ENCODE measurements at places on chromosomes 13 and 19. TPM values are rescaled to one million over a fixed set of nuclear protein-coding genes. Genes with fewer than 3 reads are reported as not detected.

DNA sequence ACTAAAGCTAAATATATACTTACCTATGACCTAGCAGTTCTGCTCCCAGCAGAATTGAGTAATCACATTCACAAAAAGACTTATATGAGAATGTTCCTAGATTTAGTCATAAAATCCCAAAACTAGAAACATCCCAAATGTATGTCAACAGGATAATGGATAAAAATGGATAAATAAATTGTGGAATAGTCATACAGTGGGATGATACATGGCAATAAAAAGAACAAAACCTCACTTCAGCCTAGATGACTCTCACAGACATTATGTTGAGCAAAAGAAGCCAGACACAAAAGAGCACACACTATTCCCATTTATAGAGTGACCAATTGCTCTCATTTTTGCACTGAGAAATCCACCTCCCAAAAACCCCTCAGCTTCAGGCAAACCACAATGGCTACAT, 352.4 kb upstream of the HTR2A start:
- no peak for DNase-seq

- no peak for DNase-seq
Observed at GRCh38 chr19:12353375-12353774, 12.1 kb downstream of the ZNF442 start.

DNA sequence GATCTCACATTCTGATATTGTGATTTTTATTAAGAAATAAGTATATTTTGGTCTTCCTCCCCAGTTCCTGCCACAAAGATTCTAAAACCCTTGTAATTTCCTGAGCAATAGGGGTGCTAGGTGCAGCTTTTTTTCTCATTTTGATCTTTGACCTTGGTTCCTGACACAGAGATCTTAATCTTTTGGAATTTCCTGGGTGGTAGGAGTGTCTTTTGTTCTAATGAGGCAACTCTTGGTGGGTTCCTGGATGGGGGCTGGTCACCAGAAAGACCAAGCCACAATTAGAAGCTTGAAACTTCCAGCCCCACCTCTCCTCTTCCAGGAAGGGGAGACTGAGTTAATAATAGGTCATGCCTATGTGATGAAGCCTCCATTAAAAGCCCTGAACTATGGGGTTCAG, 334.6 kb downstream of the FOXO1 start:
- DNase-seq = no peak

- no peak for DNase-seq
Observed at GRCh38 chr19:18430417-18431144, 7.4 kb downstream of the ISYNA1 start.

DNA sequence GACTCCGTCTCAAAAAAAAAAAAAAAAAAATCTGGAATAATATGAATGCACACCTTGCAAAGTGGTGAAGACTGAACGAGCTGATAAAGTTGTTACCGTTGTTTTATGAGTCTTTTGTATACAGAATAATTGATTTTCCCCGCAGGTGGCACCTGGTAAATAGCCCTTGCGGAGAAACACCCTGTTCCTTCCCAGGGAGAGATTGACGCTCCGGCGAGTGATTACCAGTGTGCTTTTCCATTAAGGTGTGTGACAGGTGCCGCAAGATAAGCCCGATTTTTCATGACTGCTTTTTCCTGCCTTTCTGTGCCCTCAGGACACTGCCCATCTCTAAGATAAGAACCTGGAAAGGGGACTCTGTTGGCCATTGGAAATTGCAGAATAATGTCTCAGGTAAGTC, 943 bp downstream of the ZNF302 start:
- no peak for DNase-seq

- DNase-seq = no peak
Observed at GRCh38 chr13:95874286-95874685, 178.9 kb downstream of the UGGT2 start.

DNA sequence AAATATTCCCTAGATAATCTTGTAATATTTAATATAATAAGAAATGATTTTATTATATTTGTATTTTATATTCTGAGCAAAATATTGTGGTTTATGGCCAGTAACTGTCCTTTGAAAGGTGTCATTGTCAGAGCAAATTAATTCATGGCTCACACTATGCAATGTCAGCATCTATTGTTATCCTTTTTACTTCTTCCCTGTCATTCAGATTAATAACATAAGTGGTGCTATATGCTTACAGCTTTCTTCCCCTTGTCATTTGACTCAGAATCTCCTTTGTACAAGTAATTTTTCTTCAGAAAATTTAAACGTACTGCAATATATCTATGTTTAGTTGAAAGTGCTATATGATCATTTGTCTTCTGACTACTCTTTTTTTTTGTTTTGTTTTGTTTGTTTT, 1738.2 kb upstream of the MIR17HG start:
- no peak for DNase-seq

- peak; percentile 72 for DNase-seq
Observed at GRCh38 chr19:51687791-51688670, 5.1 kb upstream of the SPACA6 start.

DNA sequence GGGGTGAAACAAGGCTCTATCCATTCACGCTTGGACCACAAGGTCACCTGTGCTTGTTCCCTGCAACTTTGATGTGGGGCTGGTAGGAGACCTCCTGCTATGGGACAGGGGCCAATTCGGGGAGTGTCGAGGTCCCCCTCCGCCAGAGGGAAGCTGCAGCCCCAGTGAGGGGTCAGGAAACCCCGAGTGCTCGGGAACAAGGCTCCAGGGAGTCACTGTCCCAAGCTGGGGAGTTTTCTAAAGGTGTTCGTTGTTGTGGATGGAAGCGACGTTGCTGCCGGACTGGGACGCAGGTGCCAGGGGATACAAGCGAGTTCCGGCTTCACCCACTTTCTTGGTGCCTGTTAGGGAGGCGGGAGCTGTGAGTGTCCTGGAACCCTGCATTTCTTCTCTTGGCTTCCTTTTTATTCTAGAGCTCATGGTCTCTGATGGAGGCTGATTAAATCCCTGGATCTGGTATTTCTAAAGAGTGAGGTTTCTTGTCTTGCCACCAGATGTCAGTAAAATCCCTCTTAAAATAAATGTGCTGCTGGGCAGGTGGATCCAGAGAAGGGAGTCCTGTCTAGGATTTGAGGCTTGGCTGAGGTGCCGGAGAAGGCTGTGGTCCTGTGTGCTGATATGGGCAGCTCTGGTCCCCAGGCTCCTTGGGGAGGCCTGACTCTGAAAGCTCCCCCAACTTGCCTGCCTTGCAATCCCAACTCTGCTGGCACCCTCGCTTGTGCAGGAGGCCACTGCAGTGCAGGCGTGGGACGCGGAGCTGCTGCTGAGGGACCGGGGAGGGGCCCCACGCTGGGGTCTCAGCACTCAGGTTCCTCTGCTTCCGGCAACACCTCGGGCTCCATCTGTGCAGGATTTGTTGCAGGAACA, 153.9 kb downstream of the TEX29 start:
- peak; percentile 43 for DNase-seq

DNA sequence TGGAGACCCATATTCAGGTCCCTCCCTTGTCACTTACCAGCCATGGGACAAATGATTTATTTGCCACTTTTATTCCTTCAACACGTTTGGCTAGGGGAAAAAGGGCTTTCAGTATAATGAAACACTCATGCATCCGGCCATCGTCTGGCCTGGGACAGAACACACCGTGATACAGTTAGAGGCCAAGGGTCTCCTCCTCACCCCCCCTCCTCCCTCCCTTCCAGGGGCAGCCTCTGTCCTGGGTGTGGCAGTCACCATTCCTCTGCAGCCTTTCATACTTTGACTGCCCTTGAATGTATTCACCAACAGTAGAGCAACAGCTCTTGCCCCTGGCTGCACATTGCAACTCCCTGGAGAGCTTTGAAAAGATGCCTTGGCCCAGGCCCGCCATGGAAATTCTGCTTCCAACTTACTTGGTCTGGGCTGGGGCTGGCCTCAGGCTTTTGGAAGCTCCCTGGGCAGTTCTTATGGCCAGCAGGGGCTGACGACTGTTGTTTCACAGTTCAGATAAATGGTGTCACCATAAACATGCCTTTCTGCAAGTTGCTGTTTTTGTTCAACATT, 3.0 kb downstream of the PAK4 start:
- no peak for DNase-seq

DNA sequence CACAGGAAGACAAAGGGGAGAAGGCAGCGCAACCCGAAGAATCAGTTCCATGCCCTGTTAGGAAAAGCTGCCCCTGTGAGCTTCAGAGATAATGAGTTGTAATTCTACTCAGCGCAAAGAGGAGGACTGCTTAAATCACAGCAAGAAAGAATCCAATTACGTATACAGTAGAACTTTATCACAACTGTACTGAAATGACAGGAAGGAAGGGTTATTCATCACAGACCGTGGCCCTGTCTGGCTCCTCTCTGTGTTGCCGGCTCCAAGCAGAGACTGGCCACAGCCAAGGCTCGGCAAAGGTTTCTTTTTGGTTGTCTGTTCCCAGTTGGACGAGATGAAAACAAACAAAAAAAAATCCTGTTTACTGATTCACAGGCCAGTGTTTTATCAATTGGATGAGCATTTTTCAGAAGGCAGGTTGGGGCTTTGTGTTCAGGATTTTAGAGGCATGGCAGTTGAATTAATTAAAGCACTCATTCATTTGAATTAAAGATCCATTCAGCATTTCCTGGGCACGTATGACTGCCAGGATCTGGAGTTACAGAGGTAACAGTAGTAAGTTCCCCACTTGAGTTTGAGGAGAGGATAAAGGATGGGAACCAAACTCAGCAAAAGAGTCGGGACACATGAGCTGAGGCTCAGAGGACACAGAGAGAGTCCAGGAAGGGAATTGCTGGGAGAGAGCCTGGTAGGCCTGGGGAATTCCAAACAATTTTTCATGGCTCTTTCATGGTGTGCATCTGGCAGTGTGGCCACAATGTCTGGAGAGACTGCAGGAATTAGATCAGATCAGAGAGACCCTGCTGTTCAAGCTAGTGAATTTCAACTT, 341.0 kb downstream of the DNAJC15 start:
- DNase-seq = peak; percentile 59

DNA sequence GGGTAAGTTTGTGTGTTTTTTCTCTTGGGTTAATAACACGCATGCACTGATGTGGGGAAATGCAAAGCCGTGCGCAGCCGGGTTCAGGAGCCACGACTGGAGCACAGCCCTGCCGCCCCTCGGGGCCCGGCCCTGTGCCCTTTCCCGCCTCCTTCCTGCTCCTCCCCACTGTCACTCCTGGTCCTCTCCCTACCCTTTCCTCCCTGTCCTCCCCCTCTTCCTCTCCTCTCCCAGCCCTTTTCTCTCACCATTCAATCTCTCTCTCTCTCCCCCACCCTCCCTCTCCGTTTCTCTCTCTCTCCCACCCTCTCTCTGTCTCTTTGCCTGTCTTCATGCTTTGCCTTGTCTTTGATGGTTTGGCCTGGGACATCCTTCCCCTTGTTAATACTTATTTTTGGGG, 27.2 kb downstream of the PLEKHJ1 start:
- no peak for DNase-seq

- no peak for DNase-seq
Observed at GRCh38 chr13:90889906-90890834, 457.3 kb upstream of the MIR17HG start.

GRCh38 chr13:102176846-102177245, 225.0 kb downstream of the FGF14 start:
- DNase-seq = no peak

GRCh38 chr13:46526100-46526735, 26.8 kb upstream of the LRCH1 start:
- DNase-seq = peak; percentile 3

DNA sequence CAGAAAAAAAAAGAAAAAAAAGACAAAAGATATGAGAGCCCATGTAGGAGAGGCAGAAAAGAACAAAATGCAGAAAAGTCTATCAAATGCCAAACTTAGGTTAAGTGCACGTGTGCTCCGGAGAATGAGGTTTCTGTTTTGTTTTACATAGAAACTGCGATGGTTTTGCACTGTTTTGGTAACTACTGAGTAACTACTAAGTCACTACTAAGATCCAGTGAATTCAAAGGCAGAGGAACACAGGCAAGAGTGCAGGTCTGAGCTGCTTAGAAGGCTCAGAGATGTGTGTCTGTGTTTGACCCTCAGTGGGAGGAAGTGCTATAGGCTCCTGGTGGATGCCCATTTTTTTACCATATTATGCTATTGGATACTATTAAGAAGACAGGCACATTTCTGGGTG, 299.3 kb downstream of the NDFIP2 start:
- DNase-seq = peak; percentile 14

DNA sequence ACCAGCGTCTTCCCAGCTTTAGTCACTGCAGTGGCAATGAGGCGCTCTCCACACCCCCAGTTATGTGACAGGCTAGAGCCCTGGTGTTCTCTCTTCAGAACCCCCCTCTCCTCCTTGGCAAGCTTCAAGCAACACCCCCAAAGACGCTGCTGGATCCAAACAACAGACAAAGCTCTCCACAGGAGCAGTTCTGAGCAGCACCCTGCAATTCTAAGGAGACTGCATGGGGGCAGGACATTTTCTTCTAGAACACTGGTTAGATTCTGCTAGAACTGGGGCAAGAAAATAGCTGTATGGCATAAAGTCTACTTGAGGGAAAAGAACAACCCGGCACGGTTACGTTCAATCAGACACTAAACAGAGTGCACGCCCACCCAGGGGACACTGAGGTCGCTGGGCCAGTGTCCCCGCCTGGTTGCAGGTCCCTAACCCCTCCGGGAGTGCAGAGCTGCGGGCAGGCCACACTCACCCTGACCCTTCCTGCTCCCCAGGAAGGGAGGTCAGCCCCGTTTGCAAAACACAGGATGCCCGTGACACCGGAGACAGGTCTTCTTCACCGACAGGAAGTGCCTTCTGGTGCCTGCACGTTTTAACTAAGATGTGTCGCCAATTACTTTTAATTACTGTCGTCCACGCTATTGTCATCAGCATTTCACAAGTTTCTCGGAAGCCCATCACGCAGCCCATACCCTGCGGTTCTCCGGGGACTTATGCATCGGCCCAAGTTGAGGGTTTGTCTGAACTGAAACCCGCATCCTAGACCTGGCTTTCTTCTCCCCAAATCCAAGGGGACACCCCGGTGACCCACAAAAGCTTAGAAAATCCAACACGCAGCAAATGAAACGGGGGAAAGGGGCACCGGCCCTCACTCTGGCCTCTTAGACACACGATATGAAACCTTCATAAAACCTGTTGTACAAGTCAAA, 943 bp downstream of the GJB6 start:
- no peak for DNase-seq

GRCh38 chr13:20713014-20713376, 9.5 kb downstream of the IL17D start:
- DNase-seq = no peak

DNA sequence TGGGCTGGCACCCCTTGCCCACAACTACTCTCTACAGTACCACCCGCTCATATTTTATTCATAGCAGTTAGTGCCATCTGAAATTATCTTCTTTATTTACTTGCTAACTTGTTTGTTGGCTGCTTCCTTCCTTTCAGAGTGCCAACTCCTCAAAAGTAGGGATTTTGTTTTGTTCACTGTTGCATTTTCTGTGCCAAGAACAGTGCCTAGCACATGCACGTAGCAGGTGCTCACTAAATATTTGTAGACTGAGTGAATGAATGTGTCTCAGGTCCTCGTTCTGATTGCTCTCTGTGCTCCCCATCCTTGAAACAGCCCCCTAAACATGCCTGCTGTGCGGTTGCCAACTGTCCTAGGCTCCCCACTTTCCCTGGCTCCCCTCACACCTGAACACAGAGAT, 1.5 kb downstream of the GIPC1 start:
- no peak for DNase-seq

- DNase-seq = no peak
Observed at GRCh38 chr13:36764957-36765356, 54.1 kb upstream of the RFXAP start.

The PSG1 gene
- 0.27 TPM for total RNA-seq

The NOVA2 gene
- total RNA-seq = 0.59 TPM

The KLHL1 gene
- not detected for total RNA-seq

The MRI1 gene
- 65.9 TPM for total RNA-seq

The MBD3L2 gene
- not detected for total RNA-seq

The TPRX1 gene
- total RNA-seq = not detected

The FPR3 gene
- not detected for total RNA-seq

Measured in HT1080 (cell line).